ENCODE measurements at places on chromosomes 3 and 15. TPM values are rescaled to one million over a fixed set of nuclear protein-coding genes. Genes with fewer than 3 reads are reported as not detected.

Gene LIPH
- total RNA-seq = not detected

Gene GOLGA8T
- total RNA-seq = 0.19 TPM

Gene RTP4
- total RNA-seq = 2.8 TPM

Gene GABRB3
- 0.07 TPM for total RNA-seq

Gene TM6SF1
- total RNA-seq = 31.8 TPM

Gene ZNF592
- total RNA-seq = 33.5 TPM

Gene TERC
- 23.0 TPM for total RNA-seq

Gene KLF15
- total RNA-seq = 1.0 TPM

Gene SAMMSON
- not detected for total RNA-seq

Gene CNTN6
- total RNA-seq = not detected

Gene CEP70
- total RNA-seq = 19.7 TPM

Gene CEP63
- total RNA-seq = 33.6 TPM

Gene SLC22A13
- total RNA-seq = 1.2 TPM

Gene CLDN16
- total RNA-seq = 0.29 TPM

Gene GOLGA8Q
- total RNA-seq = 1.0 TPM

Gene TRPM1
- total RNA-seq = not detected

Gene SLC27A2
- total RNA-seq = 27.6 TPM

Gene CRTAP
- 44.0 TPM for total RNA-seq

Gene GPR149
- not detected for total RNA-seq

Gene ZNF385D
- not detected for total RNA-seq

Gene HCN4
- not detected for total RNA-seq

Gene CTXND1
- total RNA-seq = not detected

Gene PLA2G4D
- not detected for total RNA-seq

Gene FRMD4B
- total RNA-seq = 40.4 TPM

Gene CDCP1
- 1.2 TPM for total RNA-seq

Gene CXCR6
- total RNA-seq = 2.0 TPM

Gene SRGAP3
- 3.0 TPM for total RNA-seq

Data from activated T-cell treated with anti-CD3 and anti-CD28 coated beads, Interleukin-2, amount 50 U/mL, for 72 hours (primary cell).